NCI-H2029 treated with DMSO at 0.1 percent for 48 hours (cell line): ENCODE measurements at places on chromosomes 3 and 15.

- DNase-seq: peak; percentile 87
Measured at GRCh38 chr3:125150525-125151441, 61.8 kb downstream of the SLC12A8 start.

DNA sequence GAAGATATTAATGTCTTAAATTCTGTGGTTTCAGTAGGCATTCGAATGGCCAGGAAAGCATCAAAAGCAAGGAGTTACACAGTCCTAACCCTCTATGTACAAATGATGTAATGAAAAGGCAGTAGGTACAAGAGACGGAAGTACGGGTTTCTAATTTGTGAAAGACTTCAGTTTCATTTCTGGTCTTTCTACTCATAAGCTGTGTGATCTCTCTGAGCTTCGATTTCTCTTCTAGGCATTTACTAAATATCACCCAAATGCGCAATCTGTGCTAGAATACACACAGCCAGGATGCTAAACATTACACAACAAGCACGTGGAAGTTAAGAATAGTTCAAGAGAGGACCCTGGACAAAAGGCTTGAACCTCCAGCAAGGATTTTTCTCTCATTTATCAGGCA is 17.9 kb upstream of the STIMATE start:
- DNase-seq: no peak

GRCh38 chr3:170144437-170144843 is 37.1 kb downstream of the PHC3 start:
- no peak for DNase-seq

DNA sequence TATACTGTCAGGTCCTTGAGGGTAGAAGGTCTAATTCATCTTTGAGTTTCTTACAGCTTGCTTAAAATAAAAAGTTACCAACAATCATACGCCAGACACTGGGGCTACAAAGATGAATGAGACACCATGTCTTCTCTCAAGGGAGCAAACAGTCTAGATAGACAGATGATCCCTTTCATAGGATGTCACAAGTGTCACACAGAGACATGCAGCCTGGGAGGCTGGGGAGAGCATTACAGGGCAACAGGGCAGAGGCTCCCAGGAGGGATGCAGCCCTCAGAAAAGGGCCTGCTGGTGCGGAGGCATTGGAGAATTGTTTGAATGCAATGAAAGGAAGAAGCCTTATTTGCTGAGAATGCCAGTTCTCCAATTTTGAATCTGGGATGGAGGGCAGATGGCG is 39.0 kb downstream of the DRD3 start:
- DNase-seq: no peak

DNA sequence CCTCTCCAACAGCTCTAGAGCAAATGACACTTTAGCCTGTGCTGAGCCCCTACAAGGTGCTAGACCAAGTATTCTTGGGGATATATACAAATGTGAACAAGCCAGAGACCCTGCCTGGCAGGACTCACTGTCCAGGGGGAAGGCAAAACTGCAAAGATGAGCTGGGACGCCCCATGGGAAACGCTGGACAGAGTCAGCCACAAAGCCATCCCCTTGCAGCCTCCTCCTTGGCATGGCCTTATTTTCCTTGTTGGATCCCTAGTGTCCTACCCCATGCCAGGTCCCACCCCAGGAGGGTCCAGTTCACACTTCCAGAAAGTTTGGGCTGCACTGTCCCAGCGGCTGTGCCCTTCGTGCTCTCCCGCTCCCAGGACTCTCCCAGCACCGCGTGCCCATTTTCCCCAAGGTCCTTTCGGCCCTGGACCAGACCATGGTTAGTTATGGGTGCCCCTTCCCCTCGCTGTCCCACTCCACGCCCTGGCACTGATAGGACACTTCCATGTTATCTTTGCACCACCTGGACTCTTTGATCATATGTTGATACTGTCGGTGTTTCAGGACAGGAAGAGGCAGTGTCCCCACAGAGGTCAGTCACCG is 5.8 kb upstream of the NRROS start:
- no peak for DNase-seq

GRCh38 chr15:77224352-77224751 is 153.4 kb upstream of the TSPAN3 start:
- no peak for DNase-seq

DNA sequence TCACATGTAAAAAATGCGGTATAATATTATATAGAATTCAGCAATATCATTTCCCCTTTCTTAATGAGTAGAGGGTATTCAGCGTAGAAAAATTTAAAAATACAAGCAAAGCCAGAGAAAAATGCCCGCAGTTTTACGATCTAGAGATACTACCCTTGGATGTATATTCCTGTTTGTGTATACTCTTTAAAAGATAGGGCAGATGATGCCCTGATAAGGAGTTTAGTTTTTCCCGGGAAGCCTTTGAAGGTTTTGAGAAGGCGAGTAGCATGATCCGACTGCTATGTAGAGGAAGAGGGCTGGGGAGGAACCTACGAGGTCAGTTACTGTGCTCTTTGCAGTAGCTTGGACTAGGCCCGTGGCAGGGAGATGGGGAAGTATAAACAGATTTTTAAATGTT is 1.2 kb downstream of the YEATS2 start:
- DNase-seq: no peak

DNA sequence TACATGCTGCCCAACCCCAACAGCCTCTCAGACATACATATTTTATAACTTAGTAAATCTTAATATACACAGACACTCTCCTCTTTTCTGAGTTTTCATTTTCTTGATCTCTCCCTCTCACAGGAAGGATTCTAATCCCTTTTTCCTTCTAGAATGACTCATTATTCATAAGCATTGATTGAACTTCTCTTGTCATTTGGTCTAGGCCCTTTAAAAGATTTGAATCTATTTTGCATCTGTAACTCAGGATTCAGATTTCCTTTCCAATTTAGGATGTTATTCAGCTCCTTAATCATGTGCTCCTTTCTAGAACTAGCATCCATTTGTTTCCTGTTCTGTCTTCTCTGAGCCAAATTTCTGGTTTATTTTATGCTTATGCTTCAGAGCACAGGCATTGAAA is 624.5 kb upstream of the SGO1 start:
- no peak for DNase-seq

GRCh38 chr3:130621824-130622223 is 104.8 kb downstream of the COL6A6 start:
- DNase-seq: no peak

DNA sequence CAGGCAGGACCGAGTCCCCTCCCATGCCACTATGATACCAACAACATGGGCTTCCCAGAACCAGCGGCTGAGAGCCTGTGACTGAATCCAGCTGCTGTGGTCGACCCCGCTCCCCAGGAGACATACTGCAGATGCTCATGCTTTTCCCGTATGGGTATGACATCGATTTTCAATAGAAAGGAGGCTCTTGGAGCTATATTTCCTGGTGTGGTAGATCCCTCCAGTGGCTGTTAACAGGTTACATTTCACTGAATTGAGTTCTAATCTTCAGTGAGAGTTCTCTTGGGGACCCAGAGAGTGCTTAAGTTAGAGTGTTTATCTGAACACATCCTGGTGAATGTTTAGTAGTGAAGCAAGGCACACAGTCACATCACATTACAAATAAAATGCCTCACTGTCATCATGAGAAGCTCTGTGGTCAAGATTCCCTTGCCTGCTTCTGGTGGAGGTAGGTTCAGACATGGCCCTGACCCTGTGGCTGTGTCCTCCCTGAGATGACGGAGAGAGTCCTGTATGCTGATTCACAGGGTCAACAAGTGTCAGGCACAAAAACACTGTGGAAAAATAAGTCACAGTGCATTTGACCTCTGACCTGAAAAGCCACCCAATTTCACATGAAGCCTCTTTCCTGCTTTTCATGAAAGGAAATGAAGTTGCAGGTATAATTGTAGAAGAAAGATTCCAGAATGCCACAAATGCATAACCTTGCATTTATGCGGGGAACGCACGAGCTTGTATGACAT is 110.9 kb downstream of the GABRG3 start:
- no peak for DNase-seq

GRCh38 chr15:48063411-48063985 is 57.3 kb upstream of the SLC24A5 start:
- DNase-seq: no peak

DNA sequence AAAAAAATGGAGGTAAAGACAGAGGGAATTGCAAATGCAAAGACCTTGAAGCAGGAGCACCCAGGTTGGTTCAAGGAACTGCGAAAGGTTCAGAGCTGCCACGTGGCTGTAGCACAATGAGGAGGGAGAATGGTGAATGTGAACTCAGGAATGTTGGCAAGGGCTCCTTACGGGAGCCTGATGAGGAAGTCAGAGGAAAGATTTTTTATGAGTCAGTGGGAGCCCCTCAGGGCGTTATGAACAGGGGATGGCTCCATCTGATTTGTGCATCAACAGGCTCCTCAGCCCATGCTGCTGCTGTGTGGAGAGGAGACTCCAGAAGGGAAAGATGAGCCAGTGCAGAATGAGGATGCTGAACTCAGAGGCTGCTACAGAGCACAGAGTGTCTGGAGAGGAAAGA is 194.4 kb downstream of the ARRDC4 start:
- no peak for DNase-seq

GRCh38 chr3:73296859-73297258 is 235.4 kb downstream of the EBLN2 start:
- no peak for DNase-seq

- no peak for DNase-seq
Measured at GRCh38 chr15:28269097-28269496, 52.9 kb downstream of the HERC2 start.

DNA sequence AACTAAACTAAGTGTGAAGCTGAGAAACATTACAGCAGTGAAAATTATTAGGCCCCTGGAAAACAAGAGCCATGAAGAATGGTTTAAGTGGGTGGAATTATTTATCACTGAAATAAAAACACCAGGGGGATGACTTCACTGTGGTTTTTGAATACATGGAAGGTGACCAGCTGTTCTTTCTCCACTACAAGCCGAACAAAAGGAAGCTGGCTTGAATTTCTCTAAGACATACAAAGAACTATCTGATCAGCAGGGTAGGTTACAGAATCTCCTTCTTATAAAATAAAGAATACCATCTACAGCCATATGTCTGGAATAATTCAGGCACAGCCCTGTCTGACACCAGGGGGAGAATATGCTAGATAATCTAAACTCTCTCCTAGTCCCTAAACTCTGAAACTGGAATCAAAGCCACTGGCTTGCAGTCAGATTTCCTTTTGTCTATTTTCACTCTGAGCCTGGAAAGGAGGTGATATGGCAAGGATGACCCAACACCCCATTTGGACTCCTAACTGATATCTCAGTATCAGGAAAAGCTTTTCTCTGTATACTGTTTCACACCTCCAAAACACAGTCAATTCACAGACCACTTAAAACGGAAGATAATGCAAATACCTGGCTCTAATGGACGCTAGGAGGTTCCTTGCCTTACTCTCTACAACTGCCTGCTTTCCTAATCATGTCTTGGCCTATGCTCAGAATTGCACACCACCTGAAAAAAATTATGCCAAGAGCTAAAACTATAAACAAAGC is 31.2 kb downstream of the SPATA12 start:
- DNase-seq: no peak

GRCh38 chr3:5473471-5473870 is 286.0 kb downstream of the EDEM1 start:
- no peak for DNase-seq

DNA sequence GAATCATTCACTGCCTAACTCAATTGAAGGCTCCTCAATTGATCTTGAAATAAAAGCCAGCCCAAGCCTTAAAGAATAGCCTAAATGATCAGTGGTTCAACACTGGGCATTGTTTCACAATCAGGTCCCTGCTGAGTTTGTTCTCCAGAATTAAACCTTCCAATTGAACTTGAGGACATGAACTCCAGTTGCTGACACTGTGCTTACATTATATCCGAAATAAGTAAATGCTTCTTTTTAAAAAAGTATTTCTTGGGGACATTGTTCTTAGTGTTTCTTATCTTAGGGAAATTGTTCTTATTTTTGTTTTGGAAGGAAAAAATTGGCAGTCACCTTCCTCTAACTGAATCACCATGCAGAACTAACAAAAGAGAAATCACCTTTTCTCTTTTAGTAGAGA is 450.2 kb downstream of the RBMS3 start:
- DNase-seq: no peak

GRCh38 chr15:68487087-68487843 is 55.3 kb upstream of the ITGA11 start:
- DNase-seq: no peak

- no peak for DNase-seq
Measured at GRCh38 chr3:133893683-133894352, 1.9 kb downstream of the RAB6B start.

GRCh38 chr3:63167113-63167512 is 111.0 kb upstream of the SYNPR start:
- DNase-seq: no peak

- no peak for DNase-seq
Measured at GRCh38 chr15:32649342-32649741, 7.8 kb downstream of the SCG5 start.

- no peak for DNase-seq
Measured at GRCh38 chr3:50262778-50263177, 6.2 kb upstream of the SEMA3B start.

GRCh38 chr3:142998439-142998838 is 2.9 kb upstream of the U2SURP start:
- no peak for DNase-seq

DNA sequence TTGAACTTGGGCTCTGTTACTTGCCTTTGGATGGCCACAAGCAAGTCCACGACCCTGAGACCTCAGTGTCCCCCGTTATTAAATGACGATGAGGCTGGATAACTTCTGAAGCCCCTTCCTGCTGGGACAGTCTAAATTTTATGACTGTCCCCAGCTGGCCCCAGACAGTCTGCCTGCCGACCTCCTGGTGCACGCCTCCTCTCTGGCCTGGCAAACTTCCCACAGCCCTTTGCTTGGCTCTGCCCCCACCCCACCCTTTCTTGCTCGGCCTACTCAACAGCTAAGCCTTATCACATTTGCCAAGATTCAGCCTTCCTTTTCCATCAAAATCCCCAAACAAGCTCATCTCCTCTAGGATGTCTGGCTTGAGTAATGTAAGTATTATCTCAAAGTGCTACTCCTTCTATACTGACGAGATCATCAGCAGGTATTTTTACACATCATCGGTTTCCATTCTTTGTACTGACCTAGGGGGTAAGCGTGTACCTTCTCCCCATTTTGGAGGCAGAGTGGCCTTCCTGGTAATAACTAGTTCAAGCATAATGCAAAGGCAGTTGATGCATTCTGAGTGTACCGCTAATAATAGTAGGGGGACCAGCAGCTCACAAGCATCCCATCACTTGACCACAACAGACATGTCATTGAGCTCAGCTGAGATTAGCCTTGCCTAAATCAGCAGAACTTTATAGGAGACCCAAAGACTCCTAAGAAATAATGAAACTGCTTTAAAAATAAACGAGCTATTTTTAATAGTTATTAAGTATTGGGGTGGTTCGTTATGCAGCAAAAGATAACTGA is 120.8 kb upstream of the HACD2 start:
- no peak for DNase-seq
